Esophagus muscularis mucosa (tissue), 4 donors: ENCODE measurements at places on chromosomes 4 and X. TPM values are rescaled to one million over a fixed set of nuclear protein-coding genes. Genes with fewer than 3 reads are reported as not detected.

The TLR2 gene
- total RNA-seq: 39.8 TPM

The EFHC2 gene
- 2.6 TPM for total RNA-seq

The AKAP4 gene
- total RNA-seq: not detected

The RS1 gene
- total RNA-seq: not detected

The GPR78 gene
- not detected for total RNA-seq

The ADGRG4 gene
- 0.17 TPM for total RNA-seq

The ETDC gene
- total RNA-seq: not detected
